ENCODE measurements at places on chromosomes 7 and 10.

GRCh38 chr7:92988051-92988450 is 129.7 kb downstream of the SAMD9 start:
- DNase-seq, result no peak
- H3K4me3 ChIP-seq, result no peak overlapping the region
- no peaks in the 10 kb centered on the region for H3K36me3 ChIP-seq
- H3K27ac ChIP-seq, result no peak overlapping the region
- H3K27me3 ChIP-seq, result no peaks in the 10 kb centered on the region

DNA sequence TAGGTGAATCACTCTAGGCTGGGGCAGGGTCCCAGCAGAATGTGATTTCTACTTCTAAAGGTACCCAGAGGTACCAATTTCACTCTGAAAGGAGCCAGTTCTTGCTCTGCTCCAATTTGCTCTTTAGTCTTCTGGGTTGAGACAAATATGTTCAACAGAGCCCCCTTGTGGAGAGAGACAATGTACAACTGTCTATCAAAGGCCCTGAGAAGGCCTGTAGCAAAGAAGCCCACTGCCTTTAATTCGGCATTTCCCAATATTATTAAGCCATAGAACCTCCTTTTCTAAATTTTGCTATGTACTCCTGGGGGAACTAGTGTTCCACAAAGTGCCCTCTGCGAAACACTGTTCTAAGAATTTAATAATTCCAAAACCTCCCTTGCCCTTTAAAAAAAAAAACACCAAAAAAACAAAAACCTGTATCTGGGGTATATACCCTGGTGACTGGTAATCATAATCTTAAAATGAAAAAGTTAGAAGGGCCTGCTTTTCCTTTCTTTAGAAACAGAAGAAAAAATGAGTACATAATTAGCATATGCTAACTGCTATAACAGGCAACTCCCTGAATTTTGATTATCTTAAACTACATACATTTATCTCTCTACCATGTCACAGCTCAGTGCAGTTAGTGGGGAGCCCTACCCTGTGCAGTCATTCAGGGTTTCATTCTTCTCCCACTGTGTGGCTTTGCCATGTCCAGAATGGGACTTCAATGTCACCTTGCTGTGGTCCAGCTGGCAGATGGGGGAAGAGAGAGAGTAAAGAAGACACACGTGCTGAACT is 160.9 kb upstream of the BMPER start:
- no peaks in the 10 kb centered on the region for H3K4me1 ChIP-seq
- H3K27me3 ChIP-seq, result no peaks in the 10 kb centered on the region
- no peaks in the 10 kb centered on the region for H3K36me3 ChIP-seq
- H3K4me3 ChIP-seq, result no peak overlapping the region
- DNase-seq, result no peak

DNA sequence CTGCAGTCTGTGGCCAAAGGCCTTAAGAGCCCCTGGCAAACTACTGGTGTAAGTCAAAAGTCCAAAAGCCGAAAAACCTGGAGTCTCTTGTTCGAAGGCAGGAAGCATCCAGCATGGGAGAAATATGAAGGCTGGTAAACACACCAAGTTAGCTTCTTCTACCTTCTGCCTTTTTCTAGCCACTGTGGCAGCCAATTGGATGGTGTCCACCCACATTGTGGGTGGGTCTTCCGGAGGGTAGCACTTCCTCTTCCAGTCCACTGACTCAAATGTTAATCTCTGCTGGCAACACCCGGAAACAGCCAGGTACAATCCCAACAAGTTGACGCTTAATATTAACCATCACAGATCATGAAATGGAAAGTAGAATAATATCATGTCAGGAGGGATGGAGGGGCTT is 827.6 kb downstream of the SORCS1 start:
- no peak overlapping the region for H3K27ac ChIP-seq
- H3K36me3 ChIP-seq, result no peaks in the 10 kb centered on the region
- no peaks in the 10 kb centered on the region for H3K4me1 ChIP-seq
- no peaks in the 10 kb centered on the region for H3K27me3 ChIP-seq
- no peak for DNase-seq
- H3K4me3 ChIP-seq, result no peak overlapping the region

DNA sequence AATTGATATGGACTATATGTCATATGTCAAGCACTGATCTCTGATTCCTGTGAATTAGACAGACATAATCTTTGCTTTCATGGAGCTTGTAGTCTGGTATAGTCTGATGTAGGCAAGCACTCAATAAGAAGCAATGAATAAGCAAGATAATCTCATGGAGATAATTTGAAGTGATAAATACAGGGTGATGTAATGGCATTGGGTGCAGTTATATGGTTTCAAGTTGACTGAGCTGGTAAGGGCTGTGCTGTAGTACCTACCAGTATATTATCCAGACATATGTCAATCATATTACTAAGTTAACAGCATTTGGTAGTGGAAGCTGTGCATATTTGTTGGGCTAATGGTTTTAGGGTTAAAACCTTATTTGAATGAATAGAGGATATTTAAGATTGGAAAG is 117.5 kb upstream of the PRPS1L1 start:
- no peak for DNase-seq
- H3K36me3 ChIP-seq, result no peaks in the 10 kb centered on the region
- no peaks in the 10 kb centered on the region for H3K27me3 ChIP-seq

GRCh38 chr7:2619116-2619515 is 12.7 kb upstream of the TTYH3 start:
- peaks cover 70% of the 10 kb centered on the region for H3K4me1 ChIP-seq
- no peaks in the 10 kb centered on the region for H3K36me3 ChIP-seq
- no peaks in the 10 kb centered on the region for H3K27me3 ChIP-seq
- no peak for DNase-seq
- no peak overlapping the region for H3K27ac ChIP-seq

DNA sequence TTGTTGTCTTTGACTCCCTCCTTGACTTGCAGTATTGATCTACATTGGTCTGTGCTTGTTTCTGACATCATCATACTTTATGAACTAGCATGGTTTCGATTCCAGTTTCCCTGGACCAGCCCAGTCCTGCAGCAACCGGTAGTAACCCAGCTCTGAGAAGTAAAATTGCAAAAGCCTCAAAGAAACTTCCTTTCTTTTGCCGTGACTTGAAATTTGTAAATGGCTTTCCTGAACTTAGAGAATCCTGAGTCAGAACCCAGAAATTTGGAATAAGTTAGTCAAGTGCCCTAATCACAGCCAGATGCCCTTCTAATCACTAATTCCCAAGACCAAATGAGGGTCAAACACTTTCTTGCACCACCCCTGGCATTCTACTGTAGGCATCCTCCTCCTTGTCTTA is 15.0 kb downstream of the TAS2R60 start:
- H3K27me3 ChIP-seq, result no peaks in the 10 kb centered on the region
- no peak overlapping the region for H3K4me3 ChIP-seq

GRCh38 chr7:121985476-121986030 is 112.6 kb downstream of the PTPRZ1 start:
- H3K27me3 ChIP-seq, result no peaks in the 10 kb centered on the region
- no peak overlapping the region for H3K4me3 ChIP-seq
- no peak for DNase-seq
- H3K4me1 ChIP-seq, result no peaks in the 10 kb centered on the region
- no peaks in the 10 kb centered on the region for H3K36me3 ChIP-seq

- H3K27me3 ChIP-seq, result no peaks in the 10 kb centered on the region
- no peaks in the 10 kb centered on the region for H3K36me3 ChIP-seq
- DNase-seq, result no peak
- no peak overlapping the region for H3K27ac ChIP-seq
- no peaks in the 10 kb centered on the region for H3K4me1 ChIP-seq
- H3K4me3 ChIP-seq, result no peak overlapping the region
Measured at GRCh38 chr10:28169525-28169924, 133.3 kb downstream of the MPP7 start.

- H3K36me3 ChIP-seq, result no peaks in the 10 kb centered on the region
- H3K27me3 ChIP-seq, result no peaks in the 10 kb centered on the region
- H3K4me1 ChIP-seq, result no peaks in the 10 kb centered on the region
- DNase-seq, result no peak
Measured at GRCh38 chr10:23205972-23206642, 14.0 kb downstream of the PTF1A start.

DNA sequence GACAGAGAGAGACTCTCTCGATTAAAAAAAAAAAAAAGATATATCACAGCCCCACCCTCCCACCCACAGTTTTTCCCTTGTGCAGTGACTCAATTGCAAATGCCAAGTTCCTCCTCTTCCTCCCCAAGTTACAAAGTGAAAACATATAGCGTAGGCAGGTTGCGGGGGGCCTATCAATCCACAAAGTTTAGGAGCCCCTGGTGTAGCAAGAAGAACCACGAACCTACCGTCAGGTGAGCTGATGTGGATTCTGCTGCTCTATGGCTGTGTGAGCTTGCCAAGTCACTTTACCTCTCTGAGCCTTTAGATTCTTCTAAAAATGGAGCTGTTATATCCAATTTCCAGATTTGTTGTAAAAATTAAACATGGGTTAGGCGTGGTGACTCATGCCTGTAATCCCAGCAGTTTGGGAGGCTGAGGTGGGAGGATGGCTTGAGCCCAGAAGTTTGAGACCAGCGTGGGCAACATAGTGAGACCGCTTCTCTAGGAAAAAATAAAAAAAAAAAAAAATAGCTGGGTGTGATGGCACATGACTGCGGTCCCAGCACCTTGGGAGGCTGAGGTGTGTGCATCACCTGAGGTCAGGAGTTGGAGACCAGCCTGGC is 8.2 kb upstream of the RHBDD2 start:
- H3K4me1 ChIP-seq, result peaks cover 18% of the 10 kb centered on the region
- DNase-seq, result no peak
- H3K27me3 ChIP-seq, result no peaks in the 10 kb centered on the region
- H3K4me3 ChIP-seq, result no peak overlapping the region
